ENCODE measurements at places on chromosomes 1 and 21. TPM values are rescaled to one million over a fixed set of nuclear protein-coding genes. Genes with fewer than 3 reads are reported as not detected.

- DNase-seq, result no peak
- H3K36me3 ChIP-seq, result peaks cover 2% of the 10 kb centered on the region
- H3K27ac ChIP-seq, result no peak overlapping the region
- no peak overlapping the region for H3K4me3 ChIP-seq
These were observed 15.6 kb upstream of the ZNF669 start for GRCh38 chr1:247119600-247120407.

GRCh38 chr1:201406831-201407406, 7.8 kb upstream of the LAD1 start:
- H3K4me1 ChIP-seq, result peaks cover 6% of the 10 kb centered on the region
- peaks cover 25% of the 10 kb centered on the region for H3K27me3 ChIP-seq
- no peaks in the 10 kb centered on the region for H3K36me3 ChIP-seq
- no peak for DNase-seq
- no peak overlapping the region for H3K27ac ChIP-seq

- H3K27me3 ChIP-seq, result no peaks in the 10 kb centered on the region
- H3K4me1 ChIP-seq, result no peaks in the 10 kb centered on the region
- no peak overlapping the region for H3K27ac ChIP-seq
- no peak overlapping the region for H3K4me3 ChIP-seq
These were observed 866.0 kb downstream of the LTN1 start for GRCh38 chr21:28126521-28127174.

GRCh38 chr1:92940541-92940940, 20.7 kb downstream of the DIPK1A start:
- no peak overlapping the region for H3K27ac ChIP-seq
- H3K4me3 ChIP-seq, result no peak overlapping the region
- H3K27me3 ChIP-seq, result no peaks in the 10 kb centered on the region
- H3K36me3 ChIP-seq, result peaks cover 2% of the 10 kb centered on the region

- peaks cover 10% of the 10 kb centered on the region for H3K36me3 ChIP-seq
- no peak overlapping the region for H3K27ac ChIP-seq
- no peak overlapping the region for H3K4me3 ChIP-seq
- no peaks in the 10 kb centered on the region for H3K27me3 ChIP-seq
- peaks cover 5% of the 10 kb centered on the region for H3K4me1 ChIP-seq
These were observed 66.1 kb downstream of the TTC3 start for GRCh38 chr21:37139154-37139553.

DNA sequence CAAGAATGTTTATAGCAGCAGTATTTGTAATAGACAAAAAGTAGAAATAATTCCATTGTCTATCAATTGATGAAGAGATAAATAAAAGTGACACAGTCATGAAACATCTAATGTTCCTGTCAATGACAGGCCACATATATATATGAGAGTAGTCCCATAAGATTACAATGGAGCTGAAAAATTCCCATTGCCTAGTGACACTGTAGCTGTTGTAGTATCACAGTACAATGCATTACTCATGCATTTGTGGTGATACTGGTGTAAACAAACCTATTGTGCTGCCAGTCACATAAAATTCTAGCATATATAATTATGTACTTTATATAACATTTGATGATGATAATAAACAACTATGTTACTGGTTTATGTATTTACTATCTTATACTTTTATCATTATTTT, 141.9 kb upstream of the LYPLAL1 start:
- H3K4me3 ChIP-seq, result no peak overlapping the region
- H3K27me3 ChIP-seq, result no peaks in the 10 kb centered on the region

- peaks cover under 1% of the 10 kb centered on the region for H3K27me3 ChIP-seq
- H3K4me1 ChIP-seq, result peaks cover 5% of the 10 kb centered on the region
- DNase-seq, result no peak
- no peak overlapping the region for H3K4me3 ChIP-seq
- no peaks in the 10 kb centered on the region for H3K36me3 ChIP-seq
These were observed 407.9 kb downstream of the ZP4 start for GRCh38 chr1:237482777-237483176.

The ADGRL2 gene
- total RNA-seq, result not detected

The CLDN8 gene
- not detected for total RNA-seq

The HFM1 gene
- total RNA-seq, result not detected

The AK5 gene
- total RNA-seq, result 2.7 TPM

The RGS16 gene
- 23.4 TPM for total RNA-seq

The VHLL gene
- not detected for total RNA-seq

Measured in T-helper 17 cell (primary cell).